ENCODE measurements at places on chromosomes 1 and 21.

DNA sequence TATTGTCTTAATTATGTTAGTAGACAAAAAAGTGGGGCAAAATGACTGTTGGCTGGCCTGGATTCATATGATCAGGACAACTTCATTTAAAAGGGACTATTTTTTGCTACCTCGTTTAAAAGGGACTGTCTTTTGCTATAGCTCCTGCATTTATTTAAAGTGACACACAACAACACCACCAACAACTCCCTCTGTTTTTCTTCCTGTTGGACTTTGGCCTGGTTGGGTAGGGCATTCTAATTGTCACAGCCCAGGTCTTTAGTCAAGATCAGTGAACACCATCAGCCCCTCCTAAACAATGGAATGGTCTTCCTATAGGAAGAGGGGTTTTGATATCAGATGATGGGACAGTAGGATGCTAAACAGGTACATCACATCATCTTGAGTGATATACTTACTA, 241.8 kb downstream of the GPR52 start:
- no peak for DNase-seq

DNA sequence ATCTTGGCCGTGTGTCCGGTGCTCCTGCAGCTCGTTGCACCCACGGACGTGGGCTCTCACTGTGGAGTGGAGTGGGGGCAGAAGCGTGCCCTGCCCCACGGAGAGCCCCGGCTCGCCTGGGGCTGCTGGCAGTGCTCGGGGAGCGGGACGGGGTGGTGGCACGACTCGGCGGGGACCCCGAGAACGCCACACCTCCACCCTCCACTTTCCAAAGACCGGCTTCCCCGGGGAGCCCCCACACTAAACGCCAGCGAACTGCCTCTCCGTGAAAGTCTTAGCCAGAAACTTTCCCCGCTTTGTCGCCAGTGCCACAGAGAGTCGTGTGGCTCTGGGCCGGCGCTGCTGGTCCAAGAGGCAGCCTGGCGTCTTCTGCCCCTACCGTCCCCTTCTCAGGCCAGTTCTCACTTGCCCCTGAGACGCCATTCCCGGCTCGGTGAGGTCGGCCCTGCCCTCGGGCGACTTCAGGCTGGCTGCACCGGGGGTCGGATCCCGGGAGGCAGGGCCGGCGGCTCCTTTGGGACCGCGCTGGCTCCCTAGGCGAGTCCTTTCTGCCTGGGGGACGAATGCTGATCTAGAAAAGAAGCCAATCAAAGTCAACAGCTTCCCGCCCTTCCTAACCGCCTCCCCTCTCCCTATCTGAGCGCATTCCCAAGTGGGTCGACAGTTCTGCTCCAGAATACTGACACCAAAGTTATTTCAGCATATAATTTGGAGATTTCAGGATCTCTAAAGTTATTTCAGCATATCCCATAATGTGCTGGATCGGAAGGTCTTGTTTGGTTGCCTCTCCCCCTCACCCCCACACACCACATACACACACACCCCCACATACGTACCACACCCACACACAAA, 2.6 kb upstream of the SAMD13 start:
- DNase-seq, result peak; percentile 37

DNA sequence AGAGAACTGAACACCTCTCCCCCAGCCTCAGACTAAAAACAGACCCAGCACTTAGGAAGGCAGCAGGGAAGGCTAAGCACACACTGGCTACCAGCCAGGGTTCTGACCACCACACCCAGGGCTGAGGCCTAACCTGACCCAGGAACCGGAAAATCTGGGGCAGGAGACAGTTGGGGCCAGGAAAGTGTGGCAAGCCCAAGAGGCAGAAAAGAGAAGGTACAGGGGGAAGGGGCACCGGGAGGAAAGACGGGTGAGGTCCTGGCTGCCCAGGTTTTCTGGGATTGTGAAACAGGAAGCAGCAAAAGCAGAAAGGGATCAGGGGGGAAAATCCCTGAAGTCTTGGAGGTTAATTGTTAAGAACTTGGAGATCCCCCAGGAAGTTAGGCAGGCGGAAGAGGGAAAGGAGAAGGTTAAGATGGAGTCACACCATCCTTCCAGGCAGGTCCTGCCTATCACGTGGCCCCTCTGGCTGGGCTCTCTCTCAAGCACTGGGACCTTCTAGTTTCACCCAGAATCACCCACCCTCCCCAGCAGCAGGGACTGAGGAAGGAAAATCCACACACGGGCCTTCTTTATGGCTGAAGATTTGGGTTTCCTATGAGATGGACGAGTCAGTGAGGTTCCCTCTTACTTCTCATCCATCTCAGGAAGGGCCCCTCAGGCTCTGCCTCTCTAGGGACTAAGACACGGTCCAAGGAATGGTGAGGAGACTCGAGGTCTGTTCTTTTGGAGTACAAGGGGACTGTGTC, 2.6 kb downstream of the HDGF start:
- DNase-seq, result peak; percentile 60

- DNase-seq, result peak; percentile 21
These were observed 12.4 kb downstream of the EPB41 start for GRCh38 chr1:28926629-28927265.

- DNase-seq, result no peak
These were observed 10.3 kb downstream of the LMNA start for GRCh38 chr1:156124557-156125483.

DNA sequence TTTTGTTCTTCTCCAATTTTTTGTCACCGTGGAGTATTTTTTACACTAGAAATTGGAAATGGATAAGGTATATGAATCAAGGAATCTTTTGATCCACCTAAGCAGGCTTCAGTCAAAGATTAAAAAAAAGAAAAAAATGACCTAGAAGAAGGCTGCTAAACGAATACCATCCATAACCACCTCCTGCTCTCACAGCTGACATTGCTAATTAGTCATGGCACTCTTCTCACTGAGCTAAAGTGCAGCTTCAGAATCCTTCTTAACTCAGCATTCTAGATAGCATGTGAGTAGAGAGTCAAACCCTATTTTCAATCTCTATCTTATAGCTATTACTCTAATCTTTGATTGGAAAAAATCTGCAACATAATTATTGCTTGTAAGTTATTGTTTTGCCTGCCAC, 40.2 kb upstream of the ST6GALNAC5 start:
- no peak for DNase-seq

GRCh38 chr1:37353871-37354270, 120.5 kb upstream of the ZC3H12A start:
- DNase-seq, result no peak

- no peak for DNase-seq
These were observed 66.6 kb downstream of the SPAG17 start for GRCh38 chr1:118118469-118118868.

DNA sequence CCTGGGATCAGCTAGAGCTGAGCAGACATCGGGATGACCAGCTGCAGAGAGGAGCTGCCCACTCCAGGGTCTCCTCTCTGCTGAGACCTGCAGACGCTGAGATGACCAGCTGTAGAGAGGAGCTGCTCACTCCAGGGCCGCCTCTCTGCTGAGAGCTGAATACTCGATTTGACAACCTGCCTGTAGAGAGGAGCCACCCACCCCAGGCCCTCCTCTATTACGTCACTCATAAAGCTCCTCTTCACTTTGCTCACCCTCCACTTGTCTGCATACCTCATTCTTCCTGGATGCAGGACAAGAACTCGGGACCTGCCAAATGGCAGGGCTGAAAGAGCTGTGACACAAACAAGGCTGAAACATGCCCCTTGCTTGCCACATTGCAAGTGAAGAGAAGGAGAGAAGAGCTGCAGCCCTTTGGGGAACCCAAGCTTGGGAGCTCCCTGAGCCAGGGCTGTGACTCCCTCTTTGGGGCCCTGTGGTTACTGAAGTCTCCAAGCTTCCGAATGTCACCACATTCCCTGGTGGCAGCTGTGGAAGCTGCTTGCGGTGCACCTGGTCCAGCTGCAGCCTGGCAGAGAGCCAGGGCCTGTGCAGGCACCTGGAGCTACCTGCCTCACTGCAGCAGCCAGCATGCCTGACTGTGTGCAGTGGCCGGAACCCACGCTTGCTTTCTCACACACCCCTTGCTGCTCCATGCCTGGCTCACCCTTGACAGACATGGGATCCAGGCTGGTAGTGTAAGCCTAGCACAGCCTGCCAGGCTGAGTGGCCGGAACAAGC, 59.6 kb downstream of the CC2D1B start:
- DNase-seq, result no peak

- no peak for DNase-seq
These were observed 115.4 kb upstream of the NEGR1 start for GRCh38 chr1:72397786-72398185.

DNA sequence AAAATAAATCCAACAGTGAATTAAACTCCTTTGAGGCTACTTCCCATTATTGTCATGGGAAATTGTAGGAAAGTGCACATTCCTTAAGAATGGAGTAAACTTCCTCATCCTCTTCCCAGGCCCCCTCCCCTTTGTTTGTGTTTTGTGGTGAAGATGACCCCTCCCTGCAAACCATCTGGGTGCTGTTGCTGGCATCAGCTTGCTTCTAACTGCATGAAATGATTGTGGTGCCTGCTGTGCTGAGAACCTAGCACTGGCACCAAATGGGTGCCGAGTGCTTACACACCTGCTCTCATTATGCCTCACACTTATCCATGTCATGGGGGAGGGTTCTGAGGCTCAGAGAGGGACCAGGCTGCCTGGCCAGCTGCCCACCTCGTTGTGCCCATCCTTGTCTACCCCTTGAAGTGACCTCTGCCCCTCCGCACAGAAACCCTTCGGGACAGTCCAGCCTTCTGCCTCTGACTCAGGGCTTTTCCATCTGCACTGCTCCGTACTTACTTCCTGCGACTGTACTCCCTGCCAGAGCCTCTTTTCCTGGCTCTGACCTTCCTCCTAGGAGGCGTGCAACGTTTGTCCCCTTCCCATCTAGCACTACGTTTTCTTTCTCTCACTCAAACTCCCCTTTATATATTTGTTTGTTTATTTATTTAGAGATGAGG, 30.6 kb downstream of the CAPN2 start:
- DNase-seq, result no peak

GRCh38 chr1:91697416-91697815, 188.5 kb downstream of the TGFBR3 start:
- DNase-seq, result peak; percentile 25

- DNase-seq, result peak; percentile 86
These were observed 32.4 kb downstream of the EIF2D start for GRCh38 chr1:206579747-206580437.

GRCh38 chr1:159228554-159228953, 23.9 kb downstream of the ACKR1 start:
- DNase-seq, result no peak

DNA sequence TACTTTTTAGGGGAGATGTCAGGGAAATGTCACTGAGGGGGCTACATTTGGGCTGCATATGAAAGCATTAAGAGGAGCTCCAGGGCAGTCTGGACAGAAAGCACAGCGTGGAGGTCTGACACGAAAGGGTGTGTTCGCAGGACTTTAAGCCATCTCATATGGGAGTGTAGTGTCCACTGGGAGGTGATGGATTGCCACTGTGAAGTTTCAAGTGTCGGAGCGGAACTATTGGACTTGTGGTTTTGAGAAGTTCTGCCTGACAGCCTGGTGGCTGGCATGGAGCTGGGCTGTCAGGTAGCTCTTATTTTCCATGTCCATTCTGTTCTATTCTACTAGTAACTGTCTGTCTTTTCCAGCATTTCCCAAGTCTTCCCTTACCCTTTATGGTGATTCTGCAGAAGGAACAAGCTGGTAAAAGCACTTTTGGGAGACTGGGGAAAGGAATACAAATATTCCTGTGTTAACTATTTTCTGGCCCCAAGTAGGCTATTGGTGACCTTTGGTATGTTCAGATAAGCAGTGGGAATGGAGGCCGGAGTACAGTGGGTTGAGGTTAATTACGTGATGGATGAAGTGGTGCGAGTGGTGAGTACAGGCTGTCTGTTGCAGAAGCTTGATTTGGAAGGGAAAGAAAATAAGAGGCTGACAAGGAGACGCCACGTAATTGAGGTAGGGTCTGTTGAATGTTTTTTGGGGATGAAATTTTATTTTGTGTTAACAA, 19.3 kb downstream of the B3GALT5 start:
- DNase-seq, result no peak

DNA sequence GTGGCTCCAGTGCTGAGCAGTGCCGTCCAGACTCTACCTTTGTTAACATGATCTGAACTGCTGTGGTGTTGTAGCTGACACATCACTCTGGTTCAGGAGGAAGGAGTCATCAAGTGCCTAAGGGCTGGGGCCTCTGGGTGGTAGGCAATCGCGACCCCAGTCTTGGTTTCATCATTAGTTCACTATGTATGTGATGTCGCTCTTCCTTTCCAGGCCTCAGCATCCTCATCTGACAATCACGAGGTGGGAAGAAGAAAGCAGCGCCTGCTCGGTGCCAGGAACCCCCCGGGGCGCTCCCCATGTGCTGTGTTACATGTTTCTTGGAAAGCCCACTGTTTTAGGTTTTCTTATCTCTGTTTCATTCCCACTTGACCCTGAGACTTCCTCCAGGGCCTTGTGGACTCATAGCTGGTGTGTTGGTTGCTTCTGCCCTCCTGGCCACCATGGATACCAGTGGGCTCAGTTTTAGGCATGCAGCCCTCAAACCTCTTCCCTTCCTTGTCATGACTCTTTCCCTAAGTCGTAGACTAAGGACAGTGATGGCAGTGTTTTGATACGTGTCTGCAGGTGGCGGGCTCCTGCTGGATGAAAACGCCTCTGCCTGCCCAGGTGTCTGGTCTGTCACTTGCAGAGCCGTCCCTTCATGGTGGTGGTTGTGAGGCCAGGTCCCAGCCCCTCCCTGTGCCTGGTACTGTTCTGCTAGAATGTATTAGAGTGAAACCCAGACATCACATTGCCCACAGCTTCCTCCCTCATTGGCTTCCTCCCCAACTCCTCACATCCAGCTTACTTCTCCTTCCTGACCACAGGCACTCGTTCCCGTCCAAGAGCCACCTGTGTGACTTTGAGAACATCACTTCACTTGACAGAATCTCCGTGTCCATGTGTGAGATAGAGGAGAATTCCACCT, 17.2 kb upstream of the FOXO6 start:
- DNase-seq, result peak; percentile 47

DNA sequence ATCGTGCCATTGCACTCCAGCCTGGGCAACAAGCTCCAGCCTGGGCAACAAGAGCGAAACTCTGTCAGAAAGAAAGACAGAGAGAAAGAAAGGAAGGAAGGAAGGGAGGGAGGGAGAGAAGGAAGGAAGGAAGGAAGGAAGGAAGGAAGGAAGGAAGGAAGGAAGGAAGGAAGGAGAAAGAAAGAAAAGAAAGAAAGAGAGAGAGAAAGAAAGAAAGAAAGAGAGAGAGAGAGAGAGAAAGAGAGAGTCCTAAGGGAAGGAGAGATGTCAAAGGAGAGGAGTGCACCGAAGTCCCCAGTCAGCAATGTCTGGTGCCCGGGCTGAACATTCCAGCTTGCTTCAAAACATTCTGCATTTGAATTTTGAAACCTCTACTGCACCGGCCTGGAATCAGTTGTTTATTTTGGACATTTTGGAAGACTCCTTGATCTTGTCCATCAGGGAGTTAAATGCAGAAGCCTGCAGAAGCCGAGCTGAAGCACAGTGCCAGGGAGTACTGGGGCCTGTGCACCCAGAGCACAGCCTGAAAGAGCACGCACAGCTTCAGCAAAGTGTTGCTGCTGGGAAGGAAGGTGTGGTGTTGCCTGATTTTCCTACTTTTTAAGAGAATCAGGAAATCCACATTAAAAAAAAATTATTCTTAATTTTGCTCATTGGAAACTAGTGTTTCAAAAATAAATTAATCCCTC, 3.7 kb upstream of the IGSF3 start:
- no peak for DNase-seq

- DNase-seq, result no peak
These were observed 42.8 kb downstream of the SAMD13 start for GRCh38 chr1:84344286-84344685.

GRCh38 chr1:181936768-181937581, 124.5 kb downstream of the ZNF648 start:
- DNase-seq, result peak; percentile 50

- no peak for DNase-seq
These were observed 142.1 kb upstream of the ARHGEF16 start for GRCh38 chr1:3312310-3312897.

GRCh38 chr1:157364612-157365011, 187.7 kb downstream of the FCRL5 start:
- no peak for DNase-seq

- DNase-seq, result no peak
These were observed 5.9 kb upstream of the PIGR start for GRCh38 chr1:206952171-206952570.

Data from CD8-positive, alpha-beta T cell (primary cell).